ENCODE measurements at places on chromosomes 3 and 15. TPM values are rescaled to one million over a fixed set of nuclear protein-coding genes. Genes with fewer than 3 reads are reported as not detected.
A peak's percentile ranks its signal among the peaks of the same experiment; 100 is the strongest.

- no peaks in the 10 kb centered on the region for H3K36me3 ChIP-seq
- H3K4me1 ChIP-seq: no peaks in the 10 kb centered on the region
- H3K4me3 ChIP-seq: no peak overlapping the region
- H3K27me3 ChIP-seq: no peaks in the 10 kb centered on the region
These were observed 8.2 kb upstream of the ESYT3 start for GRCh38 chr3:138426211-138426610.

PLIN1 gene
- total RNA-seq: 22.6 TPM

- H3K36me3 ChIP-seq: no peaks in the 10 kb centered on the region
- H3K27me3 ChIP-seq: no peaks in the 10 kb centered on the region
- no peak for DNase-seq
- no peak overlapping the region for H3K4me3 ChIP-seq
These were observed 1159.6 kb upstream of the EPHA6 start for GRCh38 chr3:95654570-95655362.

GRCh38 chr3:48686538-48687219 is 964 bp upstream of the NCKIPSD start:
- H3K4me3 ChIP-seq: peak overlapping the region; percentile 94
- peaks cover 42% of the 10 kb centered on the region for H3K4me1 ChIP-seq
- peaks cover 59% of the 10 kb centered on the region for H3K36me3 ChIP-seq
- no peaks in the 10 kb centered on the region for H3K27me3 ChIP-seq
- peak overlapping the region; percentile 91 for H3K27ac ChIP-seq
- no peak for DNase-seq

DNA sequence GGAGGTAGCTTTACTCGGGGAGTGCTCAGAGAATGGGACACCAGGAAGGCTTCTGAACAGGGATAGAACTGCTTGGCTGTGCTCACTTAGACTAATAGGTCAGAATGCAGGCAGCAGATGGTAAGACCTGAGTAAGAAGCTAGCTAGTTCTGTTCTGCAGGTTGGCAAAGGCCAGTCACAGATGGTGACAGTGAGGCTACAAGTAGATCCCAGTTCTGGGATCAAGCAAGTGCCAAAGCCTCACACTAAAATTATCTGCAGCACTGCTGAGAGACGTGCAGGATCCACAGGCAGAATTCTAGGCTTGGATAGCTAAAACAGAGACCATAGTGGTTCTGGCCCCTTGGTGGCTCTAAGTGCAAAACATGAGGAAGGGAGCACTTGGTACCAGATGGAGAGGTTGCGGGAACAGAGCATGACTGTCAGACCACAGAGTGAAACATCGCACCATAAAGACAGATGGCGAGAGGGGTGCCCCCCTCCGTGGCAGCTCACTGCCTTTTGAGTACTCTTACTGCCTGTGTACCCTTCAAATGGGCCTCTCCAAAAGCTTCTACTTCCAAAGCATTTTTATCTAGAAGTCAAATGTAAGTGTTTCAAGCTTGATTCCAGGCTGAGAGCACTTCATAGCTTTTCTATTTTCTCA is 3.6 kb upstream of the GLCE start:
- no peak overlapping the region for H3K27ac ChIP-seq
- no peaks in the 10 kb centered on the region for H3K27me3 ChIP-seq
- no peaks in the 10 kb centered on the region for H3K4me1 ChIP-seq
- DNase-seq: no peak
- H3K36me3 ChIP-seq: no peaks in the 10 kb centered on the region
- no peak overlapping the region for H3K4me3 ChIP-seq

DNA sequence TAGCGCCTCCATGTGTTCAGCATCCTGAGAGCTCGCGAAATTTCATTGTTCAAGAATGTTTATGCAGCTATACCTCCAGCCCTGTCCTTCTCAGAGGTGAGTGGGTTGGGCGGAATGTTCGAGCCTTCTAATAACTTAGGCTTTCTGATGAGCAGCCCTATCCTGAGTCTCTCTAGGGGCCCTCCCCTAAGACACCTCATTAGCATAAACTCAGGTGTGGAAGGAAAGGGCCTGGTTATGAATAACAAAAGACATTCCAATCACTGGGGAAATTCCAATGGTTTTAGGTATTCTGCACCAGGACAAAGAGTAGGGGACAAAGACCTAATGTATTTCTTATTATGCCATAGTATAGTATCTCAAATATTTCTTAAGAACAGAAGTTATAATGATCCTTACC is 138.1 kb upstream of the PDZRN3 start:
- no peaks in the 10 kb centered on the region for H3K27me3 ChIP-seq
- H3K4me3 ChIP-seq: no peak overlapping the region
- H3K4me1 ChIP-seq: no peaks in the 10 kb centered on the region
- no peak for DNase-seq

WDR72 gene
- not detected for total RNA-seq

All from right atrium auricular region (tissue), 2 donors.